Anterior cingulate cortex (tissue), 58 donors: ENCODE measurements at places on chromosomes 7 and 10.

GRCh38 chr10:52571018-52571417 is 201.6 kb downstream of the MBL2 start:
- DNase-seq = no peak

DNA sequence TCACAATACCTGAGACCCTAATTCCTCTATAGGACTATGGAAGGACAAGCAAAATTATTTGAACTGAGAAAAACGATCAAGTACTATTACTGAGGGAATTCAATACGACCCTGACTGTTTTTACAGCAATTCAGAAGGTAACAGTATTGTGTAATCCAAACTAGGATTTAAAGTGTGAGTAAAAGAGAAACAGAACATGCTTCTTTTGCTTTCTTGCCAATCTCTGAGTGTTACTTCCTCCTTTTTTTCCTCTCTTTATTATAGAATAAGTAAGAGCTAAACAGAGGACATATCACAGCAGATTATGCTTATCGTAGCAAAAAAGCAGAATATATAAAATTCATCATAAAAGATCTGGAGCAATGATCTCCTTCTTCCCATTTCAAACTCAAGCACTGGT is 292.1 kb downstream of the THSD7A start:
- DNase-seq = no peak

DNA sequence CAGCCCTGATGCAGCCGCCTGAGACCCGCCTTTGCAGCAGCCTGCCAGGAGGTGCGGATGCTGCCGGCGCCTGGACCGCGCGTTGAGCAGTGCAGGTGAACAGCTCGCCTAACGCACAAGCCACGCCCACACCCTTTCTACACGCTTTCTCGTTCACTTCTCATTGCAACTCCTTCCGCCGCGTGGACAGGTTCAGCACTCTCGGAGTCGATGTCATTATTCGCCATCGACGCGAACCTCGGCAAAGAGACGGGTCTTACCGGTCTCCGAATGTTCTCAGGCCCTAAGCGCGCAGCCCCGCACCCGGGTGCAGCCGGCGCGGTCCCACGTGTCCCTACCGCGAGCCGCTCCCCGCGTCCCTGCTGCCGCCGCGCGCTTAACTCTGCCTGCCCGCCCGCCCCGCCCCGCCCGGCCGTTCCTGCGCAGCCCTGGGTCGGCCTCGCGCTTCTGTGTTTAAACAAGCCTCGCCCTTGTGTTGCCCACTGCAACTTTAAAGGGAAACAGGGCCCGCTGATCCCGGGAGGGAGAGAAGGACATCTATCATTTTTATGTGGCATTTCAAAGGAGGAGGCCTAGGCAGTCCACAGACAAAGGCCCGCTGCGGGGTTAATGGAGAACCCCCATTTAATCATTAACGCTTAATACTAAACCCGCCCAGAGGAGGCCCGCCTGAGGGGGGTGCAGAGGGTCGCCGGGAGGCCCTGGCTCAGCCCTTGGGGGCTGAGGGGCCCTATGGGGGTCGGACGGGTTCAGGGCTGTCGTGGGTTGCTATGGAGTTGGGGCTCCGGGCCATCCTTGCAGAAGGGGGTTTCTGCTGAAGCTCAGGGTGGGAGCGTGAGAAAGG is 128.5 kb downstream of the WDR11 start:
- no peak for DNase-seq

DNA sequence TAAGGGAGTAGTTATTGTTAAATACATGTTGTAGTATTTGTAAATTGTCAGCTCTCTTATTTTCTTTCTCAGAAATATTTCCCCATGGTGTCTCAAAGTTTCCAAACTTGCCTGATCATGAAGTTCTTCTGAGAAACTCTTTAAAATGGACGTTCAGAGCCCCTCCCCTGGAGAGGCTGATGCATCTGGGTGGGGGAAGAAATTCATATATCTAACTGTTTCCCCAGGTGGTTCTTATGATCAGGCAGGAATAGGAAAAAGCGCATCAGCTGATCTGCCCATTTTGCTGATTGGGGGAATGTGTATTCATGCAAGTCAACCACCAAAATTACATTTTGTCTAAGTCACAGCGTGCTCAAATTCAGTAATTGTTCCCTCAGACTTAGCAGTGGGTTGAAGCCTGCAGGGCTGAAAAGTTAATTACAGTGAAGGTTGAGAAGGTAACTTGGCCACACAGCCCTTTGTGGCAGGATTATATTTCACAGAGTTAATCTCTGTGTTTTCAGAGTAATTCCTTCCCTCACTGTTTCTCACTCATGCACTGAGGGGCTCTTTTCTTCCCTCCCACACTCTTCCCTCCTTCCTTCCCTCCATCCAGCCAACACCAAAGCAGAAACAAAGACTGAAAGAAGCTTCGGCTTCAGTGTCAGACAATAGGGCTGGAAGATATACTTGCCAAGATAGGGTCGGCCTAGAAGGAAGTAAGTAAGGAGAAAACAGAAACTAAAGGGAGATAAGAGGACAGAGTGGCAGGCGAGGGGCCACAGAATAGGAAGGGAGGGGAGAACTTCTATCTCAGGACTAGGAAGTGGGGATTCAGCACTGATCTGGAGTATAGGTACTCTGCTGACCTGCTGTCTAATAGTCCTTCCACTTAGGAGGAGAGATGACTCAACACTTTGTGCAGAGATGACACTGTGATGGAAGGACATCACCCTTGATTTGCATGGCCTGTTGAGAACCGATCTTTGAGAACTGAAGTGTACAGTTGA is 50.5 kb upstream of the STARD3NL start:
- no peak for DNase-seq
